ENCODE measurements at places on chromosomes 13 and 19.

- no peak for DNase-seq
Observed at GRCh38 chr13:107373551-107373950, 805.6 kb upstream of the ARGLU1 start.

GRCh38 chr13:47044842-47045241, 148.0 kb upstream of the HTR2A start:
- DNase-seq: no peak

- DNase-seq: no peak
Observed at GRCh38 chr19:21317821-21318220, 11.4 kb downstream of the ZNF708 start.

GRCh38 chr13:27130223-27130978, 41.2 kb downstream of the USP12 start:
- DNase-seq: no peak

- no peak for DNase-seq
Observed at GRCh38 chr19:23561341-23561740, 125.7 kb downstream of the ZNF675 start.

DNA sequence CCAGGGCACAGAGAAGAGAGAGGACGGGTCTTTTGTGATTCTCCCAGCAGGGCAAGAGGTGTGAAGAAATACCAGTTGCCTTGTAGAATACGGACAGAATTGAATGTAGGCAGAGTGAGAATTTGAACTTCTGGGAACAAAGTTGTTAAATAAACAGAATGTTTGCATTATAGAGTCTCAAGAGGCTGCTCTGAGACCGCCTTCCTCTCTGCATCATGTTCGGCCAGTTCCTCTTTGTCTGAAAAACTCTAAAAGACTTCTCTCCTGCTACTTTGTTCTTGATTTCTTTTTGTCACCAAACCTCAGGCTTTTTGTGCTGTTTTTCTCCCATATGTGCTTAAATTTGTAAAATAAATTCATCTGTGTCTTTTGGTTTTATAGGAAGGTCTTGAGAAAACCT, 256.4 kb downstream of the DLEU7 start:
- no peak for DNase-seq

DNA sequence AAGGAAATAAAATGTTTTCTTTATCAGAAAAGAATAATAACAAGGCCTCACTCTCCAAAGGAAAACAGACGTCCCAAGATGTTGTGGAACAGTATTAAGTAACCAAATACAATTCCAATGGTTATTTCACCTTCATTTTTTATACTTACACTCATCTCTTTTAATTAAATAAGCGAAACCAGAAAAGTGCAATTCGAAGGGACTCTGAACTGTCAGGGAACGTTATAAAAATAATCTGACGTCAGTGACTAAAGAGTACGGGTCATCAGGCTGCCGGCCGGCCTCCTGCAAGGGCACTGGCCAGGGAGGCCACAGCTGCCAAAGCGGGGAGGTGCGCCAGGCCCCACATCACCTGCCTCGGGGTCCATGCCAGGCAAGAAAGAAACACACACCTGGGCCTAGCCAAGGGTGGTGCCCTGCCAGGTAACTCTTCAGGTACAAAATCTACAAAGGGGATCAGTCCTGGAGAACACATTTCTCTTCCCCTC, 61.2 kb downstream of the CDADC1 start:
- DNase-seq: no peak

GRCh38 chr13:68030152-68030809, 800.1 kb upstream of the PCDH9 start:
- DNase-seq: no peak

DNA sequence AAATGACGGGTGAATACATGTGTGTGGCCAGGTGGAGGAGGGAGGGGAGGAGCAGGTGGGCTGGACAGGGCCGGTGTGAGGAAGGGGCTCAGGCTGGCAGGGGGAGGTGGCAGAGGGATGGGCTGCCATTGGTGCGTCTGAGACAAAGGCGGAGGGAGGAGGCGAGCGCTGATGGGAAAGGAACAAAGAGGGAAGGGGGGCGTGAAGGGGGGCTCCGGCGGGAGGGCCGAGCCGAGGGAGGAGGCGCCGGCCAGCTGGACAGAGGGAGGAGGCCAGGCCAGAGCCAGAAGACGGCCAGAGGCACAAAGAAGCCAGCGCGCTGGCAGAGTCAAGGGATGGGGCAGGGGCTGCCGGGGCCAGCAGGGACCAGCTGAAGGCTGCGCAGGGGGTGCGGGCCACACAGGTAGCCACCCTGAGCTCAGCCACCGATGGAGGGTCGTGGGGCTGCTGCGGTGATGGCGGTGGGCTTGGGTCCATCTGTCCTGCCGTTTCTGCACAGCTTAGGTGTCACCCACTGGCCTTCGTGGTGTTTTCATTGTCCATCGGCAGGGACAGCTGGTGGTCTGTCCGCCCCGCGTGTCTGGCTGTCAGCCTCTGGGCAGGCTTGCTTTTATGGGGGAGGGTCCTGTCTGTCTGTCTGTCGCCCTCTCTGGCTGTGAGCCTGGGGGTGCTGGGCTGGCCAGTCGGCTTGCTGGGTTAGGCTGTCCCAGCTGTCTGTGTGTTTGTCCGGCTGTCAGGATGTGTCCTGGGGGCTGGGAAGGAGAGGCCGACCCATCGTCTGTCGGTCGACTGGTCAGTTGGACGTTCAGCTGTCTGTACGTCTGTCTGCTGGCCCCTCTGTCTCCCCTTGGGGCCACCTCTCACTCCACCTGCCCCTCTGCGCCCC, 2.2 kb downstream of the APC2 start:
- no peak for DNase-seq

GRCh38 chr13:109426690-109426990, 359.7 kb downstream of the IRS2 start:
- no peak for DNase-seq

DNA sequence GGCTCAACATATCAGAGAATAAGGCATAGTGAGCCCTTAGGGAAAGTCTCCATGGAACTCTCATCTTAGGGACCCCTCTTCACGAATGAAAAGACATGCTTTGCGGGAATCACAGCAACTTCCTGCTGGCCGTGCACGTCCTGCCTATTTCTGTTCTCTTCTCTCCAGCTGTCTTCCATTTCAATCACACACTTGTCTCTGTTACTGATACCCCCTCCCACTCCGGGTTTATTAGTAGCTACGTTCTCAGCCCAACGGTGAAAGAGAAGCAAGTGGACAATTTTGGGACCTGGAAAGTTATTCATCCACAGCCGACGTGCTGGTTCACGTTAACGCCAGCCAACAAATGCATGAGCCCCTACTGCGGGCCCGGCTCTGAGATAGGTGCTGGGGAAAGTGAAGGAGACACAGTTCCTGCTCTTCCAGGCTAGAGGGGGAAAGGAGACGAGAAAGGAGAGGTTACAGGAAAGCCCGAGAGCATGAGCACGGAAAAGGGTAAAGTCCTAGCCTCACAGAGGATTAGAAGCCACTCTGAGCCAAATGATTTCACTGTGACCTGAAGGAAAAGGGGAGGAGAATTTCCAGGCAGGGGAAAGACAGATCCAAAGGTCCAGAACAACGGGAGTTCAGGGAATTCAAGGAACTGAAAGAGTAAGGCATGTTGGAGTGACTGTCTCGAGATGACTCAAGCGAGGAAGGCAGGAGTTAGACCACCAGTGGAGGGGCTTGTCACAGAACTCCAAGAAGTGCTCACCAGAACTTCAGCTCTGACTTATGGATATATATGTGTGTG, 81.8 kb upstream of the CLDN10 start:
- DNase-seq: no peak

- DNase-seq: no peak
Observed at GRCh38 chr13:36480726-36481427, 48.6 kb downstream of the CCNA1 start.

DNA sequence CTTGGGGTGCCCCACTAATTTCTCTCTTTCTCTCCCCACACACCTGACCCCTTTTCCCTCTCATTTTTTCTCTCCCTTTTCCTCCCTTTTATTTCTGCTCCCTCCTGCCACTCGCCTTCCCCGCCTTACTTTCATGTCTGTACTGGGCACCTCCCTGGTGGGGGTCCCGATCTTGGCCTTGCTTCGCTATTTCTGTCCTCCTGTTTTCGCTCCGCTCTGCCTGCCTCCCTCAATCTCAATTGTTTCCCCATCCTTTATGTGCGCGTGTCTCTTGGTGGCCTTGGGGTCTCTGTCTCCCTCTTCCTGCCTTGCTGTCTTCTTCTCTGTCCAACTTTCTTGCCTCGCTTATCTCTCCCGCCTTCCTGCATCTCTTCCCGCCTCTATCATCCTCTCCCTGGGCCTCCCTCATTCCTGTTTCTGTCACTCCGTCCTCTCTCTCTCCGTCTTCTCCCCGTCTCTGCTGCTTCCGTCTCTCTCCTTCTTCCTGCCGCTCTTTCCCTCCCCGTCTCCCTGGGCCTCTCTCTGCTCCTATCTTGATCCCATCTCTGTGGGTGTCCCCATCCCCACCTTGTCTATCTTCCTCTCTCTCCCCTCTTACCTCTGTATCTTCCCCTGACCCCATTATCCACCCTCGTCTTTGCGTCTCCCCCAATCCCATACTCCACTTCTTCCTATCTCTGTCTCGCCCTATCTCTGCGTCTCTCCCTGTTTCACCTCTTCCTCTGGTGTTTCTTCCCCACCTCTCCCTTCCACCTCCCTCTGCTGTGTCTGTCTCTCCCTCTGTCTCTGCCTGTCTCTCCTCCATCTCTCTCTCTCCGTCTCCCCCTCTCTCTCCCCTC, 4.0 kb downstream of the GRIN2D start:
- DNase-seq: no peak

DNA sequence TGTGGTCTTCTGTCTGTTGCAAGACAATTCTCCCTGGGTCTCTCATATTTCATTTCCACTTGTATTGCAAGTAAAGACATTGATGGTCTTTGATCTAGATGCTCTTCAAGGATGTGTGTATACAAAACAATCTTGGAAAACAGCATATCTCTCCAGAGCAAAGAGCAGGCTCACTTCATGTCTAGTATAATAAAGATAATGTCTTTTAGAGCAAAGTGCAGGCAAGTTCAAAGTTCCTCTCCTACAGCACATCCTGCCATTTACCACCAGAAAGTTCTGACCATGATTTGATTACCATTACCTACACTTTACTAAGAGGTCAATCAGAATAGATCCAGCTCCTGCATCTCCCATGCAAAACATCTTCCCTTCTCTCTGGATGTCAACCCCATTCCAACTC, 162.8 kb downstream of the DIAPH3 start:
- DNase-seq: no peak

- DNase-seq: no peak
Observed at GRCh38 chr13:114108894-114109293, 23.5 kb downstream of the RASA3 start.

DNA sequence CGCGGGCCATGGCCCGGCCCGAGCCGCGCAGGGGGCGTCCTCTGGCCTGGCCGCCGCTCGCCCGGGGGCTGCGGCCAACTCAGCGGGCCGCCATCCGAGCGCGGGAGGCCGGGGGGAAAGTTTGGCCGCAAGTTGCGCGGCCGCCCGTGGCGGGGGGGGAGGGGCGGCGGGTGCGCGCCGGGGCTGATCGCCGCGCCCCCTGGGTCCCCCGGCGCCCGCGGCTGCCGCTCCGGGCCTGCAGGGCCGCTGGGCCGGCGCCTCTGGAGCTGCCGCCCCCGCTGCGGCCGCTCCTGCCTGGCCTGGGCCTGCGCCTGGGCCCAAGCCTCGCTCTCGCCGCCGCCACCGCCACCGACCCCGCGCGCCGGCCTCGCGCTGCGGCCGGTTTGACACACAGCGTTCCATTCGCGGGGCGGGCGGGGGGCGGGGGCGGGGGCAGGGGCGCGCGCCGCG, at the start of gene NR2F6:
Gene NR2F6 (minus strand): TSS at position 385 of the 450 bp plus-strand sequence. CDS start 699 bp downstream, outside the sequence.
- DNase-seq: no peak

- DNase-seq: no peak
Observed at GRCh38 chr19:7817801-7818200, 12.2 kb upstream of the EVI5L start.

DNA sequence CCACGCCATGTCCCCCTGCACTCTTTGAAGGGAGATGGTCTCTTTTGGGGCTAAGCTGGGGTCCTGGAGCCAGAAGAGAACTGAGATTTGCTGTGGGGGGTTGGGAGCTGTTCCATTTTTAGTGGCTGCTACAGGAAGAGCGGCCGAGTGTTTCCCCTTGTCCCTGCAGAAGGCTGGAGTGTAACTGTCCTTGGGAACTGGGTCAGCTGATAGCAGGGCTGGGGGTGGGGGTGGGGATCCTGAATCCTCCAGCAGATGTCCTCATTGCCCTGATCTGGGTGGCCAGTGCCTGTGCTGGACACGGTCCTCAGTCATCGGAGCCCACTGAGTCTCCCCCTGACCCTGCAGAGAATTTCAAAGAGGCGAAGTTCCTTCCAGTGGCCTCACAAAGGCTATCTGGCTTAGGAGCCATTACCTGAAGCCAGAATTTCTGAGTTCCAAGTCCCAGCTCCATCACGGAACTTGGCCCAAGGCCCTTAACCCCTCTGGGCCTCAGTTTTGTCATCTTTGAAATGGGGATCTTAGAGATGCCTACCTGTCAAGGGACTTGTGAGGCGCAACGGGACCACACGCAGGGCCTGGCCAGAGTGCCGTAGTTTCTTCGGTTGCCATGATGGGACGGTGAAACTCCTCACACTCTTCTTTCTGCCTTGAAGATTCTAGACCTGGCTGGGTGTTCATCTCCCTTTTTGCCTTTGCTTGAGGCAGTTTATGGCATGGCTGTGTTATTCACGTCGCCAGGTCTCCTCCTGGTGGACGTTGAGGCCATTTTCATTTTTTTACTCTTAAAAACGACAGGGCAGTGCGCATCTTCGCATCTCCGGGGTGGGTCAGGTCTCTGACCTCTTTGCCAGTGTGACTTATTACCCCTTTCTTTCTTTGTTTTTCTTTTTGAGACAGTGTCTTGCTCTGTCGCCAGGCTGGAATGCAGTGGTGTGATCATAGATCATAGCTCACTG, 51.9 kb downstream of the DNM2 start:
- peak; percentile 25 for DNase-seq

GRCh38 chr13:47146136-47146535, 249.3 kb upstream of the HTR2A start:
- DNase-seq: no peak

DNA sequence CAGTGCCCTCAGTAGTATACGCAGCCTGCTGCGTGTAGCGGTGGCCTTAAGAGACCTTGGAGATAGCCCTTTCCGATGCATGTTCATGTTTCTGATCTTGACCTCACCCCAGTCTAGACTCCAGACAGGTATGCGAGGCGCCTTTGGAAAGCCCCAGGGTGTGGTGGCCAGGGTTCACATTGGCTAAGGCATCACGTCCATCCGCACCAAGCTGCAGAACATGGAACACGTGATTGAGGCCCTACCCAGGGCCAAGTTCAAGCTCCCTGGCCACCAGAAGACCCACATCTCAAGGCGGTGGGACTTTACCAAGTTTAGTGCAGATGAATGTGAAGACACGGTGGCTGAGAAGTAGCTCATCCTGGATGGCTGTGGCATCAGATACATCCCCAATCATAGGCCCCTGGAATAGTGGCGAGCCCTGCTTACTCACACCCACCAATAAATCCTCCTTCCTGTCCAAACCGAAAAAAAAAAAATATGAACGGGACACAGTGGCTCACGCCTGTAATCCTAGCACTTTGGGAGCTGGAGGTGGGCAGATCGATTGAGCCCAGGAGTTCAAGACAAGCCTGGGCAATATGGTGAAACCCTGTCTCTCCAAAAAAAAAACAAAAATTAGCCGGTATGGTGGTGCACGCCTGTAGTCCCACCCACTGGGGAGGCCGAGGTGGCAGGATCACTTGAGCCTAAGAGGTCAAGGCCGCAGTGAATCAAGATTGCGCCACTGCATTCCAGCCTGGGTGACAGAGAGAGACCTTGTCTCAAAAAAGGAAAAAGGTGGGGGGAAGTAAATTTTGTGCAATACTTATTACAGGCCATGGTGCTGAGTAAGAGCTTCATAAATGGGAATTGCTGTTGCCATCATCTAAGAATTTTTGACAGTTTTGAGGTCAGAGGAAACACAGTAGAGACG, 12.4 kb upstream of the CBLC start:
- DNase-seq: no peak
